ENCODE measurements at places on chromosomes 1 and 21.

DNA sequence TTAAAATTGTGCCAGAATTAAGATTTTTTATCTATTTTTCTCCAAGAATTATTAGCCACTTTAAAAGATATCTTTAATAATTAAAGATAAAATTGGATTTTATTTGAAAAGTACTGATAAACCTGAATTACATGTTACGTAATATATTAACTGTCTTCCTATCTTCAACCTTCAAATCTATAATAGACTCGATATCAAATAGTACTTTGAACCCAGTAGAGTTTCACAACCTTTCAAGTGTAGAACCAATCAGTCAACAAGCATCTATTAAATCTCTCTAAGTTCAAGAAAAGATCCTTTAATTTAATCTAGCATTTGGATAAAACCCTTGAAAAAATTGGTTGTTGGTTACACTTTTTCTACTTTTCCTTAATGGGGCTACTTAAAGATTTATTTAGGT lies 271.4 kb downstream of the GPR52 start:
- DNase-seq = no peak

- DNase-seq = no peak
These were observed 253.8 kb downstream of the PCP4 start for GRCh38 chr21:40120940-40121575.

- peak; percentile 36 for DNase-seq
These were observed 2.1 kb downstream of the PCP4L1 start for GRCh38 chr1:161260376-161261260.

- DNase-seq = no peak
These were observed 396.7 kb downstream of the TGFB2 start for GRCh38 chr1:218741852-218742251.

DNA sequence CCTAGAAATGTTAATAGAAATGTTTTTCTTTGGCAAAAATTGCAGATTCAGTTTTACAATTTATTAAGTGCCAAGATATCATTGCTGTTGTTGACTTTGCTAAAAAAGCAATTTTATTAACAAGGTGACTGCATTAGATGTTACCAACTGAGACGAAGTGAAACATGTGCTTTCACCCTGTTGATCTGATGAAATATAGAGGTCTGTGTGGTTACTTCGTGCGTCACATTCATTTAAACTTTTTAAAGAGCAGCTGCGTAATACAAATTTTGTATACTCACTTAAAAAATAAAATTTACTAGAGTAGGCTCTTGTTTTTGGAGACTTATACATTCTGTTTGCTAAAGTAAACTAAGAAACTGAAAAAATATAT lies 465.7 kb downstream of the USP25 start:
- no peak for DNase-seq

GRCh38 chr1:158078569-158079080 lies 85.2 kb downstream of the KIRREL1 start:
- no peak for DNase-seq

GRCh38 chr21:26539566-26539965 lies 33.5 kb downstream of the CYYR1 start:
- no peak for DNase-seq

Measured in NCI-H2107 (cell line).